ENCODE measurements at places on chromosomes 6 and 20.
A peak's percentile ranks its signal among the peaks of the same experiment; 100 is the strongest.

DNA sequence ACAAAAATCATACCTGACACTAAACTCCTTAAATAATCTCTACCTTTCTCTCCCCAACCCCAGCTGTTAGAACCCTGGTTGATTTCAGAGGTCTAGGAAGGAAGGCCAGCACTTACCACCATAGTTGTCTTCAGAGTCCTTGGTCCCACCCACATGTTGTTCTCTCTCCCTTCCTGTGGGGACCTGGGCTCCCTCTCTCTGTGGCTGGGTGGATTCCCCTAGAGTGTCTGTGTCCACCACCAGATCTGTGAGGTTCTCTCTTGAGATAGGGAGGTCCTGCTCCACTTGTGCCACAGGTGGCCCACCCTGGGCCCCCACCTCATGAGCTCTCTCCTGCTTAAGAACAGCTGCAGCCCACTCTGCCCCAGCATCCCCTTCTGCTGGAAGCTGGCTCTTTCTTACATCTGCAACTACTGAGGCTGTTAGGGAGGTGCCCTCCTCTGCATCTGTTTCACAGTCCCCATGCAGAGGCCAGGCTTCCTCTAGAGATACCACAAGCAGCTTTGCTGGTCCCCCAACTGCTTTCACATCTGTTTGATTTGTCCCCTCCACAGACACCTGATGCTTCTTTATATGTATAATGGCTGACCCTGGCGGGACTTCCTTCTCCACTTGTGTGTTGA lies 5.2 kb downstream of the MDC1 start:
- DNase-seq: no peak

DNA sequence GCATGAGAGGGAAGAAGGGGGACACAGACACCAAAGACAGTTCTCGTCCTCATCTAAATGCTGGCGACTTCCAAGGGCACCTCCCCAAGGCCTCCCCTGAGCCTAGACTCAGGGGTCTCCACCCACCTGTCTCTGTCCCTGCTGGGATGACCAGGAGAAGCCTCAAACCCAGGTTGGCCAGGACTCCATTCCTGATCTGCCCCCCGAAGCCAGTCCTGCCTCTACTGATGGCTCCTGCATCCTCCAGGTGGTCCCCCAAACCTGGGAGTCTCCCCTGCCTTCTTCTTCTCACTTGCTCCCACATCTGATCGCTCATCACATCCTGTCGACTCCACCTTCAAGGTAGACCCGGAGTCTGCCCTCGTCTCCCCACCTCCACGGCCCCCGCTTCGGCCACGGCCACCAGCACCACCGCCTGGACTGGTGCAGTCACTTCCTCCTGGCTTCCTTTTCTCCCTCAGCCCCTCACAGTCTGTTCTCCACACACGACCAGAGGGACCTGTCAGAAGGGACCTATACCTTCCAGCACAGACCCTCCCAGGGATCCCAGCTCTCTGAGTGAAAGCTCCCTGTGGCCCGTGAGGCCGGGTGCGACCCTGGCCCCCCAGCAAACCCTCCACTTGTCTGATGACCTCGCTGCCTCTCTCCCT lies 92.1 kb downstream of the CEBPB start:
- peak; percentile 28 for DNase-seq

DNA sequence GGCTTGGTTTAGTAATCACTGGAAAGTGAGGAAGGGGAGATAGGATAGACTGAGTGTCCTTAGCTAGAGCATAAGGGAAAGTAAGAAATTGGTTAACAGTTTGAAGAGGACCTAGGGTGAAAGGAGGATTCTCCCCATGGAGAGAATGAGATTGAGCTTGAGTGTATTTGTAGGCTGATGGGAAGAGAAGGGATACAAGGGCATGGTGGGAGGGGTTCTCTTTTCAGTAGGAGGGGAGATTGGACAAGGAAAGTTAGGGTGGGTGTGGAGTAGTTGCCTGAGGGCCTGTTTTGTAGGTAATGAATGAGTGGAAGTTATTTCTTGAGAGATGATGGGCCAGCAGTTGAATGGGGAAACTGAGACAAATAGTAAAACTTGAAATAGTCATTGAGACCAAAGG lies 1.9 kb downstream of the TRMT11 start:
- DNase-seq: no peak

GRCh38 chr6:2556761-2557160 lies 194.0 kb downstream of the MYLK4 start:
- no peak for DNase-seq

GRCh38 chr6:3651698-3652229 lies 99.7 kb downstream of the PXDC1 start:
- peak; percentile 57 for DNase-seq

DNA sequence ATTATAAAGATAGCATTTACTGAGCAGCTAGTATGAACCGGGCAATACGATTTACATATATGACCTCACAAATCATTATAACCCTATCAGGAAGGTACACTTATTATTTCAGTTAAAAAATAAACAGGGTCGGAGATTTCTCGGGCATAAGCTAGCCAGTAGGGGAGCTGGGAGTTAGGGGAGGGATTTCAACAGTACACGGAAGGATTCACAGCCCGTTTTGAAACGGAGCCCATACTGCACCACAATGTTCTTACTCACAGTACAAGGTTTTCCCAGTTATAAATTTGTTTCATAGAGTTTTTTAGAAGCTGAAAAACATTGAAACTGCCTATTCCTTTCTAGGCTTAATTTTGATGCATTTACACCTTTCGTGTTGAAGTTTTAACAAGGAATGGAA lies 607.1 kb downstream of the HDGFL1 start:
- no peak for DNase-seq

- no peak for DNase-seq
These were observed 469.8 kb upstream of the SOX4 start for GRCh38 chr6:21123507-21124436.

- DNase-seq: no peak
These were observed 263.2 kb upstream of the PLN start for GRCh38 chr6:118284736-118285360.

- no peak for DNase-seq
These were observed 128.0 kb upstream of the GGTLC1 start for GRCh38 chr20:24116611-24117010.

DNA sequence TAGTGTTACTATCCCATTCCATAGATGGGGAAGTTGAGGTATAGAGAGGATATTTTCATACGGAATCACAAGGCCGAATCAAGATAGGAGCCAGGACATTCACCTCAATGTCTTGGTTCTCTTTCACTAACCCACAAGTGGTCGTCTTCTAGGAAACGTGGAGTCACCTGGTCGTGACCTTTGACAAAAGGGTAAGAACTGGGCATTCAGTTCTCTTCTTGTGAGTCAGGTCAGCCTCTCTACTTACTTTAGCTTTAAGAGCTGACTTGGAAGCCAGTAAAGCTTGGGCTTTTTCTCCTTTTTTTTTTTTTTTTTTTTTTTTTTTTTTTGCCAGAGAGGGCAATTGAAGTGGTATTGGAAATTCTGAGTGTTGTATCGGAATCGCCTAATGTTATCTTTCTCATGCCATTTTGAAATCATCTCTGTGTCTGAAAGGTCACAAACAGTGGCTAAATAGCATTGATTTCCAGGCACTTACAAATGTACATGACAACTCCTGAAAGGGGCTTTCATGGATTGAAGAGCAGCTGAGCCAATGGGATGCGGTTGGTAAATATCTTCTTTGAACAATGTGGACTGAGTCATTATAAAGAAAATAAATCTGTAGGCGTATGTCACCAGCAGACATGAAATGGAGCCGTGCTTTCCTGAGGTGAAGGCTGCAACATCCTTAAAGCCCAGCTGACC lies 356.9 kb downstream of the KIF16B start:
- no peak for DNase-seq

GRCh38 chr20:50190251-50191064 lies at the start of gene CEBPB:
Gene CEBPB, plus strand, starts transcription at chr20:50190830. Its CDS starts 204 bp downstream, at chr20:50191034.
- peak; percentile 87 for DNase-seq

DNA sequence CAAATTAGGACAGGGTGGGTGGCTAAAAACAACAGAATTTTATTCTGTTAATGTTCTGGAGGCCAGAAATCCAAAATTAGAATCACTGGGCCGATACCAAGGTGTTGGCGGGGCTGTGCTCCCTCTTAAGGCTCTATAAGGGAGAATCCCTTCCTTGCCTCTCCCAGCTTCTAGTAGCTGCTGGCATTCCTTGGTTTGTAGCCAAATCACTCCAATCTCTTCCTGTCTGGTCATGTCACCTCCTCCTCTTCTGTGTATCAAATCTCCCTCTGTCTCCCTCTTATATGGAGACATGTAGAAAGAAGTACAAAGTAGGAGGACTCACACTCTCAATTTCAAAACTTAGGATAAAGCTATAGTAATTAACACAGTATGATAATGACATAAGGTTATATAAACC lies 102.9 kb upstream of the SIRPA start:
- DNase-seq: no peak

DNA sequence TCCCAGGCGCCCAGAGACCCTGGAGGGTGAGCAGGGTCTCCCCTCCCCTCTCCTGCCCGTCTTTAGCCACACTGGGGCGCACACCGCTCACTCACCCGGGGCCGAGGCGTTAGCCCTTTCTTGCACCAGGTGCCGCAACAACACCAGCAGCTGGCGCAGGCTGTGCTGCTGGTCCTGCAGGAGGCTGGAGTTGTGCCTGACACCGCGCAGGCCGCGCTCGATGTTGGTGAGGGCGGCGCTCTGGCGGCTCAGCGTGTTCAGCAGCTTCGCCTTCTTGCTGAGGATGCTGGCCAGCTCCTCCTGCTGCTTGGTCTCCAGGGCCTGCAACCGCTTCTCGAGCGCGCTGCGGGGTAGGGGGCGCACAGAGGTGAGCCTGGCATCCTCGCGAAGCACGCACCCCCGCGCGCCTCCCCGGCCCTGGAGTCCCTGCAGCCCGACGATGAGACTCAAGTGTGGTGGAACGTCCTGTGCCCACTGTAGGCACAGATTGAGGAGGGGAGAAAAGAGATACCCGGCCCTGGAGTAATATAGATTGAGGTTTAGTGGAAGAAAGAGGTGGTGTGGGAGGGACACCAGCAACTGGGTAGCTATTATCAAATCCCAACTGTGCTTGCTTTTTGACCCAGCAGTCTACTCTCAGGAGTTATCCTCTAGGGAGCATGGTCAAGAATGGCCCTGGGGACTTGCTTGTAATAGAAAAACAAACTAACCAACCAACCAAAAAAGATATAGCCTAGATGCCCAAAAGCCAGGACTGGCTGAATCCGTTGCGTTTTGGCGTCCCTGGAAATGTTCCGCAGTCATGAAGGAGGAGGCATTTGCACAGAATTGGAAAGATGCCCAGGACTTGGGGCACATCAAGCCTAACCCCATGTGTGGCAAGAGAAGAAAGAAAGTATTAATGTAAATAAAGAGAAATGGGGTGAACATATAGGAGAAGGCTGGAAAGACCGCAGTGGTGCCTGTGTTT lies 30.9 kb downstream of the ANGPT4 start:
- peak; percentile 11 for DNase-seq

DNA sequence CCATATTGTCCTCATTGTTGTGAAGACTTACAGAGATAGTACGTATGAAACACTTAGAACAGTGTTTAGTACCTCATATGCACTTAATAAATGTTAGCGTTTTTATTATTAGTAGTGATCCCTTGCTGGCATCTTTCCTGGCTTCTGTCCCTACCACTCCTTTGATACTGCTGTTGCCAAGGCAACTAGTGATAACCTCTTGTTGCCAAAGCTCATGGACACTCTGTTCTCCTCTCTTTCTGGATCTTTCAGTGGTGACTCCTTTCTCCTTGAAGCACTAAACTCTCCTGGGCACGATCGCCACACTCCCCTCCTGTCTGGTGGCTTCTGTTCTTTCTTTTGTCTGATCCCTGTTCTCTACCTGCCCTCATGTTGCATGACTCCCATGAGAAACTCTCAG lies 83.5 kb downstream of the FOXO3 start:
- DNase-seq: peak; percentile 32

- no peak for DNase-seq
These were observed 288.0 kb downstream of the PHACTR1 start for GRCh38 chr6:13004601-13005000.

DNA sequence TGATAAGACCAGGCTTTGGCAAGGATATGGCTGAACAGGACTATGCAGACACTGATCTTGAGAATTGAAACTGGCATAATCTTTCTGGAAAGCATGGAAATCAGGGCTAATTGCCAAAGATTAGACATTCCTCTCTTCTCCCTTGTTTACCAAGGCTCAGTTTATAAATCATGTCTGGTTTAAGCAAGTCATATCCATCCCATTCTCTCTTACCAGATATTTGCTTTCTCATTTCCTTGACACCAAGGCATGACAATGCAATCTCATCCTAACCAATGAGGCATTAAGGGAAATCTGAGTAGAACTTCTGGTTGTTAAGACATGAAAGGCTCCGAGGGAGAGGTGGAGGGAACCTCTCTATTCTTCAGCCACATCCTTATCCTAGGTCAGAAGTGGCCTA lies 110.3 kb upstream of the CEP85L start:
- no peak for DNase-seq

DNA sequence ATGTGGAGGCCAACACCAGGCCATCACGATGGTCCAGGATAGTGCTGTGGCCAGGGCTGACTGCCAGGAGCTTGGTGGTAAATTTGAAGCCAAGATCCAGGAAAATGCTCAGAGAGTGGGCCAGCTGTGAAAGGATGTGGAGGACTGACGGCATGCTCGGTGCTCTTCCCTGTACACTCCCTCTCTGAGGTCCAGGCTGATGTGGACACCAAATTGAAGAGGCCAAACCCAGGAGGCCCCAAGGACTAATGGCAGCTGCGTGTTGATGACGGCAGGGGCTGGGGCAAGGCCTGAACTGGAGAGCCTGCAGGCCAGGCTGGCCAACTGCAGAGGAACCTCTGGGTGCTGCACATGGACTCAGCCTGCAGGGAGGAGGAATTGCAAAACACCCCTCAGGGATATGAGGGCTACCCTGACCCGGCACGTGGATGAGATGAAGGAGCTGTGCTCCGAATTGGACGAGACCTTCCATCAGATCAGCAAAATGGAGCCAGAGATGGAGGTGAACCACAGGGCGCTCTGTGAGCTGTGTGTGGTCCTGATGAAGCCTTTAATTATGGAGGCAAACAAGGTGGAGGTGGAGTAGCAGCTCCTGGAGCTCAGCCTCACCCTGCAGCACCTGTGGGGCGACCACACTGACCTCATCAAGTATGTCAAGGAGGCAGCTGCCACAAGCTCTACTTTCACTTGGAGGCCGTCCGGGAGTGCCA lies 6.9 kb upstream of the RAET1E start:
- DNase-seq: no peak

DNA sequence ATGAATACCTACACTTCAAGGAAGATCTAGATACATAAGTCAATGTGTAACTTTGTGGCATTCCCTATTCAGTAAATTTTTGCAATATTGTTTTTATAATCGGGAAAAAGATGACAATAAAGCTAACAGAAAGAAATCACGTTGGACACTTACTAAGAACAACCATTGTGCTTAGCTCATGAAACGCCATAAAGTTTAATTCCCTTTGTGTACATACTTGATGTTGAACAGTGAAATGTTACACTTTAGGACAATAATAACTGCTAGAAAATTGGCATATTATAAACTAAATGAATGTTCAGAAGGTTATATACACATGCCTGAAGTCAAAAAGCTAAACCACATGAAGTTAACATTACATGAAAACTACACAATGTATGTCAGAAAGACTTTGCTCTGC lies 153.2 kb downstream of the TASP1 start:
- DNase-seq: no peak

DNA sequence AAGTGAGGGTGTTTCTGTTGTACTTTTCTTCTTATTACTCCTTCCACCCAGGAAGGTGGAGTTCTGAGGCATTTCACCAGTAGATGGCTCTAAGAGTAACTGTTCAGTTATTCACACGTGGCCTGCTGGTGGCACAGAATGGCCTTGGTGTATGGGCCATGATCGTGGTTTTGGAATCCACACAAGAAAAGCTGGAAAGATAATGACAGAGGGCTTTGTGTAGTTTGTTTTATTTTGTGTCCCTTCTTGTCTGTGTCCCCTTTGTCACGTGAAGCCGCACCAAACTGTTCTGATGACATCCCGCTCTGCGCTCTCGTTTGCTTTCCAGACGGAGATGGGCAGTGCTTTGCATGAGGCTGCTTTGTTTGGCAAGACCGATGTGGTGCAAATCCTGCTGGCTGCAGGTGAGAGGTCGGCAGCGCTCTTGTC lies 93.4 kb downstream of the ANKS1A start:
- peak; percentile 29 for DNase-seq

Data from erythroblast (primary cell).